Melanocyte of skin (primary cell): ENCODE measurements at places on chromosomes 6 and 20. TPM values are rescaled to one million over a fixed set of nuclear protein-coding genes. Genes with fewer than 3 reads are reported as not detected.

ZNF76 gene
- 15.3 and 25.4 TPM in 2 replicates for total RNA-seq

SGK2 gene
- total RNA-seq = 0.33 and 0.46 TPM in 2 replicates

SULF2 gene
- 6.5 and 15.3 TPM in 2 replicates for total RNA-seq

TBX18 gene
- total RNA-seq = under 0.01 and 0.33 TPM in 2 replicates

PNPLA1 gene
- total RNA-seq = not detected in 2 replicates

SPATA25 gene
- 0.69 and 1.1 TPM in 2 replicates for total RNA-seq

REM1 gene
- not detected in 2 replicates for total RNA-seq

TINAG gene
- not detected in 2 replicates for total RNA-seq

ISM1 gene
- total RNA-seq = 3.3 and 3.4 TPM in 2 replicates

PLEKHG1 gene
- 8.7 and 11.7 TPM in 2 replicates for total RNA-seq

CST2 gene
- not detected in 2 replicates for total RNA-seq

SALL4 gene
- 3.7 and 9.3 TPM in 2 replicates for total RNA-seq

SYNE1 gene
- total RNA-seq = 48.2 and 67.6 TPM in 2 replicates

NFS1 gene
- 31.7 and 42.5 TPM in 2 replicates for total RNA-seq

BACH2 gene
- 1.00 and 2.9 TPM in 2 replicates for total RNA-seq

TFAP2D gene
- total RNA-seq = not detected in 2 replicates

MCHR2 gene
- total RNA-seq = not detected in 2 replicates
